Skeletal muscle cell (primary cell): ENCODE measurements at places on chromosomes 13 and 19.

GRCh38 chr13:100100115-100100879 is 11.4 kb downstream of the PCCA start:
- no peak for DNase-seq

DNA sequence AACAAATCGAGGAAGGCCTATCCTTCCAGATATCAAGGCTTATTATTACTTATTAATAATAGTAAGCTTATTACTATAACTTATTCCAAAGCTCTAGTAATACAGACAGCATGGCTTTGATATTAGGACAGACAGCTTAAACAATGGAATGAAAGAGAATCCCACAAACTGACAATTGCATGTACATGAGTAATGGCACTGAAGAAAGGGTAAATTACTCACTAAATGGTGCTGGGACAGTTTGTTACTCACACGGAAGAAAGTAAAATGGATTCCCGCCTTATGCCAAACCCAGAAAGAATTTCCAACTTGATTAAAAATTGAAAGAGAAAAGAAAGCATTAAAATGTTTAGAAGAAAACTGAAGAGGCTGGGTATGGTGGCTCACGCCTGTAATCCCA is 60.3 kb downstream of the MIPEP start:
- peak; percentile 27 for DNase-seq

GRCh38 chr13:102176846-102177245 is 225.0 kb downstream of the FGF14 start:
- no peak for DNase-seq

GRCh38 chr19:55617426-55617825 is 6.9 kb downstream of the ZNF784 start:
- no peak for DNase-seq

DNA sequence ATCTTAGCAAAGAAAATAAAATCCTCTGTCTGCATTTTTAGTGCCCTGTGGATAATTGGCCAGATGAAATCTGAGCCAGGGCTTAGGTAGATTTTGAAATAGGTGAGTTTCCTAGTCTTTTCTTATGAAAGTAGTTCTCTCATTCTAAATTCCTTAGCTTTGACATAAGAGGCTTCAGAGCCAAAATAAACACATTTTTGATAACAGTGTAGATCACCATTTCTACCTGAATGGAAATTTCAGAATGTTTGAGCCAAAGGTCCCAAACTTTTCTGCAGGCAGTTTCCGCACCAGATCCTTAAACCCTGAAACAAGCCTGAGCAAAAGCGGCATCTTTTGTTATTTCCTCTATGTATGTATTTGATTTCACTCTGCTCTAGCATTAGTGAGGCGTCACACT is 551.2 kb downstream of the EFNB2 start:
- DNase-seq: no peak

DNA sequence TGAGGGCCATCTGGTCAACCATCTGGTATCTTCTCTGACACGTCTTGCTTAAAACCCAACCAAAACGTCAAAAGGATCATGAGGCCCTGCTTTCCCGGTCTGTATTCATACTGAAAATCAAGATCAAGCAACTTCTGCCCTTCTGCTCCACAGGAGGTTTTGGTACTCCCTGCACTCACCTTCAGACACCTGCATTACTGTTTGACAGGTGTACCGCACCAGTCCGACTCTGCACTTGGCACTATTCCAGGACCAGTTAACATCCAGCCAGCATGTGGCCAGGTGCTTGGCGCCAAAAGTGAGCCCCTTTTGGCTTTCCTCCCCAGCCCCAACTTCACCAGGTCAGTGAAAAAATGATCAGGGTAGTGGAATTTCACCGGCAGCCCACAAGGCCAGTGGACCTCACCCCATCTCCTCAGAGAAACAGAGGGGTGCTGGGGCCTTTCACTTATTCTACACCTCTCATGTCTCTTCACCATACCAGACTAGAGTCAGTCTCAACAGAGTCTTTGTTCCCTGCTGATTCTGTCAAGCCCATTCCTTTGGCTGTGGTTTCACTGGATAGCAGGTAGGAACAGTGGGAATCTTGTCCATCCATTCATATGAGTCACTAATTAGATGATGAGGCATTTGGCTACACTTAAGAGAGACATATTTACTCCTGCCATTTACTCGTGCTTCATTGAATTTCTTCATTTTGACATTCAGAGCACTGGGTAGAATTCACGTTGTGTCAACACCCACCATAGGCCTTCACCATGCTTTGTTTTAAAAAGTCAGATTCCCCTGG is 85.3 kb downstream of the ZNF726 start:
- no peak for DNase-seq

- no peak for DNase-seq
Observed at GRCh38 chr19:46423188-46423587, 5.5 kb downstream of the PNMA8C start.

DNA sequence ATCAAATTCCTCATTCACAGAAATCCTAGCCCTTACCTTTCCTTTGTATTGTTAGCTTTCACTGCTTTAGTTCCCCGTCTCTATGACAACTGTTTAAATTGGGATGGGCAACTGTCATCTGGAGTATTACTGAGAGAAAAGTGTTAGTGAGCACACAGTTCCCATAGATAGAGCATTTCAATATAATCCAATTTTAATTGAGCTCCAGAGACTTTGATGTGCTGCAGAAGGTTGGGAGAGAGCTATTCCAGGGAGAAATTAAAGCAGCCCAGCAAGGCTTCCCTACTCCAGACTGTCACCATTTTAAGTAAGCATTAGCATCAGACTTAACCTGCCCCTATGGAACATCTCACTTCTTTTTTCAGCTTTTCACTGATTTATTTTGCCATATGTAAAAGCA is 55.0 kb upstream of the MAB21L1 start:
- DNase-seq: no peak

DNA sequence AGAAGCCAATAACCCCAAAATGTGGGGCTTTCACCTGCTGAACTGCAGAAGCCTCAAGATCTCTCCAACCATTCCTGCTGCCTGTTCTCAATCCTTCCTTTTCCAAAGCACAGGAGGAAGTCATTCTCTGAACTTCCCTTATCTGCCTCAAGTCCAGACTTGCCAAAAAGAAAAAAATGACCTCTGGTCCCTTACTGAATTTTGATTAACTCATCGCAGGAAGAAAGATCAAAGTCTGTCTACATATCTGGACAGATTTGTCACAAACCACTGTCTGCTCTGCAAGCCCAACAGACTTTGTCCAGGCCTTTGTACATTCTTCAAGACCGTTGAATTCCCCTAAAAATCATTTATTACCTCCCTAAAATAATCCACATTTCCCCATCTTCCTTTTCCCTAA is 126.5 kb upstream of the NBEA start:
- no peak for DNase-seq

- DNase-seq: no peak
Observed at GRCh38 chr19:14073925-14074838, 1.6 kb downstream of the MISP3 start.

- DNase-seq: no peak
Observed at GRCh38 chr13:81377921-81378320, 1037.0 kb upstream of the SPRY2 start.

- DNase-seq: no peak
Observed at GRCh38 chr13:100581504-100581903, 7.1 kb downstream of the GGACT start.

DNA sequence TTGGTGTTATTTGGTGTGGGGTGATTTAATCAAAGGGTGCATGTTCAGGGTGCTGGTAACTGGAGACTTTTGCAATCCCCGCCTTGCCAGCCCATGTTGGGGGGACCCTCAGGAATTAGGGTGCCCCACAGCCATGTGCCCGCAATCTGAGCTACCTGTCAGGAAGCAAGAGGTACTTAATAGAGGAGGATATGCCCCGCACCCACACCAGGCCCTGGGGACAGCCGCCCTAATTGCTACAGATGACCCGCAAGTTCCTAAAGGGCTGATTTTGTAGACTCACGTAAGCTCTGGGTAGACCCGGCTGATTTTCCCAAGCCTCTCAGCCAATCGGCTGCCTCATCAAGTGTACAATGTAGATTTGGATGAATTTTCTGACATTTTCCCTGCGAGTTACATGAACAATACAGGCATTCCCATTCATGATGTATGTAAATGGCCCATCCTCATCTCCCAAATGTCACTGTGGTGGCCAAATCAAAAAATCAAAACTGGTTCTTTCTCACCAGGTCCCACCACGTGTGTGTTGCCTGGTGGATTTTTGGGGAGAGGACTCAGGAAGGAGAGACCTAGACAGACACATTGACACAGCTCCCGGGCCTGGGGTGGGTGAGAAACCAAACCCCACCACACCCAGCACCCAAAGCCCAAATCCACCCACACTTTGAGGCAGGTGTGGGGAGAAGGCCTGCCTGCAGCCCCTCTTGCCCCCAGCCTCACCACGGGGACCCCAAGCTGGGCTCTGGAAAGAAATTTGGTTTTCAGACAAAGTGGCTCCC is 119.2 kb upstream of the SPACA7 start:
- no peak for DNase-seq

DNA sequence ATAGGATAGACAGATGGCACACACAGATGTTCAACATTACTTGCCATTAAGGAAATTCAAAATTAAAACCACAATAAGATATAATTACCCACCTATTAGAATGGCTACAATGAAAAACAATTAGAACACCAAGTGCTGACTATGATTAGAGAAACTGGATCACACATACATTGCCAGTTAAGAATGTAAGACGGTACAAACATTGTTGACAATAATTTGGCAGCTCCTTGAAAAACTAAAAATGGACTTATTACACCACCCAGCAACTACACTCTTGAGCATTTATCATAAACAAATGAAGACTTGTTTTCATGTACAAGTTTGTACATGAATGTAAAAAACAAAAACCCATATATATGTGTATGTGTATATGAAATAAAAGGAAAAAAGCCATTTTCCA is 13.7 kb downstream of the ZNF461 start:
- no peak for DNase-seq

GRCh38 chr13:24085662-24086061 is 74.9 kb upstream of the SPATA13 start:
- no peak for DNase-seq

GRCh38 chr19:55778331-55778730 is 9.4 kb downstream of the RFPL4AL1 start:
- no peak for DNase-seq

DNA sequence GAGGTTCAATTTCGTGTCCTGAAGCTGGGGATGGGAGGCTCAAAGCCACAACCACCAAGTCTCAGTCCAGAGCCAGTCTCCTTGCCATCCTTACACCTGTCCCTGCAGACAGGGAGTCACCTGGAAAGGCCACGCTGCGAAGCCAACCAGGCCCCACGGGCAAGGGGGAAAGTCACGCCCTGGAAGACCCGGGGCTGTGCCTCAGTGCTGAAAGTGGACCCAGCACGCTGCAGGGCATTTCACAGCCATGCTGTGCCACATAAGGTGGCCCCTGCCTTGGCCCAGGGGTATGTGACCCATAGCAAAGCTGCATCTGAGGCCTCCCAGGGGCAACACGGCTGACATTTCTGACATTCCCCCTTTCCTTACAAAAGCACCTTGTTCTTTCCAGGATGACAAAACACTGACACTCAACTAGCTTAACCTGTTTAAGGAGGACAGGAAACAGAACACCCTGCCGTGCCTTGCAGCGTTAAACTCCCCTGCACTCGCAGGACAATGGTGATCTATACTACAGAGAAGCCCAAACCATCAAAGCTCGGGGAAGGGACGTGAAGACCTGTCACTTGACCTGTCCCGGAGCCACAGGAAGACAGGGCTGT is 14.8 kb downstream of the CHERP start:
- no peak for DNase-seq

GRCh38 chr13:111964411-111965035 is 102.4 kb upstream of the SOX1 start:
- DNase-seq: no peak

DNA sequence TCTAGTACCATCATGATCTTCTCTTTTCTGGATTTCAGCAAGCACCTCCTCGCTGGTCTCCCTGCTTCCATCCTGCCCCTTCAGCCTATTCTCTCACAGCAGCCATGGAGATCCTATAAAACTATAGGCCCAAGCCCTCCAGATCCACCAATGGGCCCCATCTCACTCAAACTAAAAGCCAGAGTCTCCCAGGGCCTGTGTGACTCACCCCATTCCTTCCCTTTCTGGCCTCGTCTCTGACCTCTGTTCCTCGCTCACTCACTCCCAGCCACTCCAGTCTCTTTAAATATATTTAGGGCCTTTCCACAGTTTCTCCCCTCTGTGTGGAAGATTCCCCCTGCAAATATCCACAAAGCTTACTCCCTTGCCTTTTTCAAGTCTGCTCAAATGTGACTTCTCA is 89.7 kb downstream of the HSPH1 start:
- peak; percentile 19 for DNase-seq

DNA sequence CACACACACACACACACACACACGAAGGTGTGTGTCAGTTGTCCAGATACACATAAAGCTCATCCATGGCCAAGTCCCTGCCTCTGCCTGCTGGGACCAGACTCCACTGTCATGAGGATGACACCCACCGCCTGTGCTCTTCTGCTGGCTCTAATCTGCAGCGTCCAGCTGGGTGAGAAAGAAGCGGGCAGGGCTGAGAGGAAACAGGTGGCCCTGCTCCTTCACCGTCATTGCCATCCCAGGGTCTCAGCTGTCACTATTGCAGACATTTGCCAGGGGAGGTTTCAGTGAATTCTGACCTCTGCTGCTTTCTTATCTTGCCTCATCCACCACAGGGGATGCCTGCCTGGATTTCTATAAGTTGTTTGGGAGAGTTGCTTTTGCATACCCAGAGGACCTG is 31.4 kb downstream of the SCGB2B2 start:
- DNase-seq: no peak

- no peak for DNase-seq
Observed at GRCh38 chr19:50377517-50377916, 1.3 kb downstream of the NR1H2 start.

- no peak for DNase-seq
Observed at GRCh38 chr19:32971012-32971595, 654 bp downstream of the CEP89 start.

- DNase-seq: no peak
Observed at GRCh38 chr13:49258089-49258796, 10.5 kb downstream of the CDADC1 start.

DNA sequence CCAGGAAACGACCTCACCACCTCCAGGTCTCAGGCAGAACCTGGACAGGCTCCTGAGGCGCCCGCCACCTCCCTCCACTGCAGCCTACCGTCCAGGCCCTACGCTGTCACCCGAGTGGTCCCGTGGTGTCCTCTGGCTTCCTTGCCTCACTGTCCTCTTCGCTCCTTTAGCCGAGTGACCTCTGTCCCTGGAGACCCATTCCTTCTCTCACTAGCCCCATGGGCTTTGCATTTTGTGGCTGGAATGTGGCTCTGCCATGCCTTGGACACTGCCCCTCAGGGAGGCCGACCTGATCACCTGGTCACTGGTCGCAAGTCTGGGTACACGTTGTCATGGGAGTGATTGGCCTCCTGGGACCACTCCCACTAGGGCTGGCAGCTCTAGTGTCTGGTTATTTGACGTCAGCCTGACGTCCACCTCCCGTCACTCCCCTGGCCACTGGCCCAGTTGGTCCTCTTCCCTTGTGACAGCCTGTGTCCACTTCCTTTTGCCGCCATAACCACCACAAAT is 17.9 kb downstream of the SLC25A42 start:
- DNase-seq: no peak

DNA sequence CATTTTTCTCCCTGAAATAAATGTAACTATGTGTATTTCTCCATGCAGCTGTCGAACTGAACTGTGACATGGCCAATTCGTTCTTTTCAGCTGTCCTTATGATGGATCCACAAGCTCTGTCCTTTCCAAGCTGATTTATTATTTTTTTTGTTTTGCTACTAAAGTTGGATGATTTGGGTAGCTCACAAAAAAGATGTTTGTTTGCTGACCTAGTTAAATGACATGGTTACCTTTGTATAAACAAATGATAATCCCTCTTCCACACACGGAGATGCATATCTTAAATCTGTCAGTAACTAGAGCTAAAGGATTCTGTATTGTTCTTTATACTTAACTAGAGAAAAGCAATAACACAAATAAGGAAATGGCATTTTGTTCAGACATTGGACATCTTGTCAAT is 884.3 kb upstream of the PCDH20 start:
- DNase-seq: no peak
